ENCODE measurements at places on chromosomes 7 and 10. TPM values are rescaled to one million over a fixed set of nuclear protein-coding genes. Genes with fewer than 3 reads are reported as not detected.

GRCh38 chr10:88059190-88059589, 195.8 kb downstream of the PTEN start:
- DNase-seq = no peak

GRCh38 chr7:50141854-50142253, 48.8 kb upstream of the ZPBP start:
- DNase-seq = no peak

DNA sequence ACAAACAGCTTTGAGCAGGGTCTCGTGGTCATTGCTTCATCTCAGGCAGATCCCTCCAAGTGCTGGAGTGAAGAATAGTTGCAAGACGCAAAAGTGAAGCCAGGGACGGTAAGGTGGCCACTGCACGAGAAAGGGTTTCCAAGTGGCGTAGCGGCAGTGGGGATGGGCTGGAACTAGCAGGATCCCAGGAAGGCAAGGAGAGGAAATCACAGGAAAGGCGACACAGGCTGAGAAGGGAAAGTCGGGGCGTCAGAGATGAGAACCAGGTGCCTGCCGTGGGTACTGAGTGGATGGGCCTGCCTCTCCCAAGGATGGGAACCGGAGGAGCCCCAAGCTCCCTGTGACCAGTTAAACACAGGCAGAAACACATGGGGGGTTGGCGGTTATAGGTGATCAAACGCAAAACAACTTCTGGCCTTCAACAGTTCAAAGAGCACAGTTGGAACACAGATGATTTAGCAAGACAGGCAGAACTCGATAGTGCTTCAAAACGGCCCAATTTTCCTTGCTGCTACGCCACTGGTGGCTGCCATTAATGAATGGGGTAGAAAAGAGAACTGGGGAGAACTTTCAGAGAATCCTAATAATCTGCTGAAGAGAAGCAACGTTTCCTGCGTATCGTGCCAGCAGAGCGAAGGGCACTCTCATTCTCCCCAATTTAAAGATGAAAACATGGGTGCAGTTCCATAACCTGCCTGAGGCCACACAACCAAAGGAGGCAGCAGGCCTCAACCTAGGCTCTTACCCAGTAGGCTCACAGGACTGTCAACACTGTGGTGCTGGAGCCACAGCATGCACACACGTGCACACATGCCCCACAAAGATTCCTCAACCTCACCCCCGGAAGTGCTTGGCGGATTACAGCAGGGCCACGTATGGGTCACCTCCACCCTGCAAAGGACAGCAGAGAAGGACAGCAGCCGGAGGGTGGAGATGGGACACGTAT, 61.9 kb downstream of the MAD1L1 start:
- DNase-seq = no peak

The HOXA4 gene
- total RNA-seq = 0.69 TPM

The ASAH2 gene
- total RNA-seq = 0.49 TPM

The NAT16 gene
- not detected for total RNA-seq

- DNase-seq = no peak
These were observed 22.3 kb downstream of the MDFIC start for GRCh38 chr7:114943953-114944744.

The ZNF273 gene
- total RNA-seq = 10.7 TPM

DNA sequence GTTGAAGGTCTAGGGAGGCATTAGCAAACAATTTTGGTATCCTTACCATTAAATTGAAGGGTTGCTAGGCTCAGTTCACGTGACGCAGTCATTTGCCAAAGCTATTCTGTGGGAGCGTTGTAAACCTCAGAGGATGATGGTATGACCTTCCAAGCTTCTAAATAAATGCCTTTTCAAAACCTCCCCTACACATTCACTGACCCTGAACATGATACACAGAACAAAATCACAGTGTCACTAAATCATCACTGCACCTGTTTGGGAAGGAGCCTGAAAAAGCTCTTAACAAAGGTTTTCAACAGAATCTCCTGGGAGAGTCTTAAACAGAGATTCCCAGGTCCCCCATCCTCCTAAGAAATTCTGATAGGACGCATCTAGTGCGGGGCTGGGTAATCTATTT, 13.2 kb upstream of the CCDC172 start:
- no peak for DNase-seq

DNA sequence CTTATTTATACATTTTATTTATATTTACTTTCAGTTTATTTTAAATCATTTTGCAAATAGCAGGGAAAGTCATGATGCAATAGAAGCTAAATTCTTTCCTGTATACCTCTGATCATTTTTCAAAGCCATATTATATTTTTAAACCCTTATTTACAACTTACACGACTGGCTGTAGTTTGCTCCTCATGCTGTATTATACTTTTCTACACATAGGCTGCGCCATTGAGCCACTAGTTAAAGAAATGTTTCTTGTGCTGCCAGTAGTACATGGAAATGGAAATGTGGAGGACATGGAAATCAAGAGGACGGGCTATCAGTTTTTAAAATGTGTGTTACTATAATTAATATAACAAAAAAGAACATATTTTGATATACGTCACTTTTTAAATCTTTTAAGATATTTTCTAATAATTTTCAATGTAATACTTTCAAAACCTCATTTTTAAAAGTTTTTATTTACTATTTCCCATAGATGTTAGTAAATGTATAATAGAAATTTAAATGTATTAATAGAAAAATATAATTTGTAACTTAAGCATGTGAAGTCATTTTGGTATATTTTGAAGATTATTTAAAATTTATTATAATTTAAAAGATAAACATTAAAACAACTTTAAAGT, 118.5 kb downstream of the VTI1A start:
- peak; percentile 63 for DNase-seq

GRCh38 chr7:521221-522070, 1.8 kb upstream of the PDGFA start:
- no peak for DNase-seq

DNA sequence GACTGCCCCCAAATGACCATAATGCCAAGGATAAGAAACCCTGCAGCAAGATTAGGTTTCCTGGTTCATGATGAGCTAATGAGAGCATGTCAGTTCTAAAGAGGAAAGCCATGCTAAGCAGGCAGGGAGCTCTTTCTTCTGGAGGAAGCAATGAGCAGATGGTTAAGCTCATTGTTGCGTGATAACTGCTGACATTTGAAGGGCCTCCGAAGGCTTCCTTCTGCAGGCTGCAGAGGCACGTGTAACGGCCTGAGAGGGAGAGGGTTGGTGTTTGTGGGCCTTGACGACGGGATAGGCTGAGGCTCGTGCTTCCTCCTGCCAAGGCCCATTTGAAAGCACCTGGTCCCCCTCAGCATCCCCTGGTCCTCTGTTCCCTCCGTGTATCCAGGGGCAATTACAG, 63.5 kb upstream of the BTBD16 start:
- DNase-seq = peak; percentile 24

DNA sequence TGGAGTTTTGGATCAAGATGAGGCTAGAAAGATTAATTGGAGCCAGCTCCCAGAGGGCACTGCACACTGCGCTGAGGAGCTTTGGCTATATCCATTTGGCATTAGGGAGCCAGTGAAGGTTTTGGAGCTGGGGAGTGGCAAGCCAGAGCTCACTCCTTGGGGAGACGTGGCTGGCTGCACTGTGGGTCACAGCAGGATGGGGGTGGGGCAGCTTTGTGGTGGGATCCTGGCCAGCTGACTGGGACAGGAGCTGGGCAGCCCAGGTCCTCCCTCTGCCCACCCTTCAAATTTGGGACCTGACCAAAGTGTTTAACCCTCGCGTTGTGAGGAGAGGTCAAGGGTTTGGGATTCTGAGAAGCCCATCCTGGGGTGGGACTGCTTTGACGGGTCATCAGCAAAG, 5.0 kb downstream of the C10orf105 start:
- no peak for DNase-seq

DNA sequence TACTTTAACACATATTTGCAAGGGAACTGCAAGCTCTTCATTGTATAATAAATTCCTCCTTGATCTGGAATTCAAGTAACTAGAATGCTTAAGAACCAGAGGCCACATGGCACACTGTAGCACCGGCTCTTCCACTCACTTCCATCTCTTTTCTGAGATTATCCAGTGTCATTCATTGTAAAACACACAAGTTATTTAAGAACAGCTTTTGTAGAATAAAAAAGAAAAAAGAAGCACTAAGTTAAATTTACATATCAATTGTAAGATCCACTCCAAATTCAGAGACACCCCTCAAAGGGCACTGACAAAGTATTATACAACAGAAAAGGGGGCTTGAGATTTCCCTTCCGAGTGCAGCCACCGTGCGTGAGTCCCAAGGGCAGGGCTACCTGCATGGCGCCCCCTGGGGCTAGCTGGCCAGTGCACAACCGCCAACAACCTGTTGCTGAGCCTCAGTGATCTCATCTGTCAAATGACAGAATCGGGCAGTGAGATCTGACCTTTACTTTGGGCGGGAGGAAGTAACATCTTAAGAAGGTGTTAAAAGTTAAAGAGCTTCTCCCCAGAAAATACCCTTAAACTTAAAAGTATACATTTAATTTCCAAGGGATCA, 12.5 kb downstream of the GLI3 start:
- DNase-seq = no peak

The FAM131B gene
- 0.59 TPM for total RNA-seq

The COL28A1 gene
- total RNA-seq = 9.0 TPM

DNA sequence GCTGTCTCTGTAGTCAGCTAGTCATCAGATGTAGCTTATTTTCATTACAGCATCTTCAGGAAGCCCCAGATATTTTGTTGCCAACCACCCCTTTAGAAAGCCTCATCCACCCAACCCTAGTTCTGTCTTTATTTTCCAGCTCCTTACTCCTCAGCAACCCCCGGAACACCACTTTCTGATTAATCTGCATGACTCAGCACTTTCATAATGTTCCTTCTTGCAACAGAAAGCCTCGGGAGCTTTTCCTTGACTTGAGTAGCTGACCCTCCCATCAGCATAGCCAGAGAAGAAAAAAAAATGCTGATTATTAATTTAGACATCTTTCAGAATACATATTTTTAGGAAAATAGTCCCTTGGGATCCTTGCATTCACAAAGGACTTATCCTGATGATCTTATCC, 244.0 kb upstream of the CXCL12 start:
- DNase-seq = peak; percentile 12

- no peak for DNase-seq
These were observed 58.6 kb upstream of the KCNIP2 start for GRCh38 chr10:101902032-101902819.

The CARD11 gene
- total RNA-seq = 0.59 TPM

DNA sequence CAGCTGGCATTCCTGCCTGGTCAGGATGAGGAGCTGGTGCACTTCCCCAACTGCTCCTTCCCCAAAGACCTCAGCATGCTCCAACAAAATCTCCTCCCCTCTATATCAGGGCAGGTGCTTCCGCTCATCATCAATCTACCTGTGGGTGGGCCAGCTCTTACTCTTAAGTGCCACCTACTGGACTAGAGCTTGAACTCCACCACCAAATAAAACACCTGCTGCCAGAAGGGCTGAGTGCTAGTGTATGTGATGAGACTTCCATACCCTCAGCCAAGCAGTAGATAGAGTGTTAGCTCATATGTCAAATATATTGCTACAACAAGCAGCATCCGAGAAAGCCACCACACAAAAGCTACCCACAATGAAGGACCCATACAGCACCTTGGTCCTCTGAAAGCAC, 264.3 kb downstream of the RNLS start:
- no peak for DNase-seq

DNA sequence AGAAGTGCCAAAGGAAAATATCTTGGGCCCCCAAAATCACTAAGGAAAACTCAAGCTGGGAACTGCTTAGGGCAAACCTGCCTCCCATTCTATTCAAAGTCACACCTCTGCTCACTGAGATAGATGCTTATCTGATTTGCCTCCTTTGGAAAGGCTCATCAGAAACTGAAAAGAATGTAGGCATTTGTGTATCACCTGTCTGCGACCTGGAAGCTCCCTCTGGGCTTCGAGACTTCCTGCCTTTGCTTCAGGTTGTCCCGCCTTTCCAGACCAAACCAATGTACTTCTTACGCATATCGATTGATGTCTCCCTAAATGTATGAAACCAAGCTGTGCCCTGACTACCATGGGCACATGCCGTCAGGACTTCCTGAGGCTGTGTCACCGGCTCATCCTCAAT, 14.5 kb upstream of the LRRC72 start:
- no peak for DNase-seq

DNA sequence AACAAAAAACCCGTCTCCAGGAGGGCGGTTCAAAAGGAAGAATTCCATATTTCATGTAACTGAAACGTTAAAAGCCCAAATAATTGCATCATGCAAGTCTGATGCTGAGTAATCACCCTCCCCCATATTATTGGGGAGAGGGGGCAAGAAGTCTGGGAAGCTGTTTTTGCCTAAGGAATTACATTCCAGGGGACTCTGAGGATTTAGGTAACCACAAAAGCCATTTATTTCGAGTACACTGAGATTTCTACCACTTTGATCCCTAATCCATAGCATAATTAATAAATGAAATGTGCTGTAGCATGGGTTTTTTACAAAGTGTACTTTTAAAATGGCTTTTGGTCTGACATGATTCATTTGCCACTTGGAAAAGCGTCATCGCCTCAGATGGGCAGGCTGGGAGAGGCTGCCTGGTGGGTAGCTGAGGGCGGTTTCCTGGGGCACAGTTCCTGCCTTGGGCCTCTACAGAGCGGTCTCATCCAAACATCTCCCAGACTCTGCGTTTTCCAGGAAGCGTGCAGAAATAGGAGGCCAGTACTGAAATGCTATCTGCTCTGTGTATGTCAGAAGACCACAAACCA, 106.5 kb downstream of the TCF7L2 start:
- peak; percentile 39 for DNase-seq

GRCh38 chr7:77794000-77794399, 4.2 kb downstream of the TMEM60 start:
- no peak for DNase-seq

The LLCFC1 gene
- total RNA-seq = not detected

- DNase-seq = no peak
These were observed 395.8 kb upstream of the ZMIZ1 start for GRCh38 chr10:78672918-78673317.

DNA sequence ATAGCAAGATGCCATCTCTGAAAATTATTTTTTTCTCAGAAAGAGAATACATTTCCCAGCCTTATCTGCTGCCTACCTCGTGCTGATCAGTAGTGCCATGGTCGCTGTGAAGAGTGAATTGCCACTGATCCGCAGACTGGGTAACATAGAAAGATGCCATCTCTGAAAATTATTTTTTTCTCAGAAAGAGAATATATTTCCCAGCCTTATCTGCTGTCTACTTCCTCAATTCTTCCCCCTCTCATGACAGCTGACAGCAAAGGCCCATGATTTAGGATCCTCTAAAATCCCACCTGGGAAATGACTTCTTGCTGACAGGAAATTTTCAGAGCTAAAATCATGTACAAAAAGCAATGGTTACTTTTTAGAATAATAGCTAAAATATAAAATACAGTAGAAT, 92.5 kb upstream of the AHR start:
- no peak for DNase-seq

The RBM28 gene
- total RNA-seq = 23.2 TPM

The DNAJB9 gene
- 25.9 TPM for total RNA-seq

- DNase-seq = no peak
These were observed 387.2 kb upstream of the PODXL start for GRCh38 chr7:131943646-131944045.

DNA sequence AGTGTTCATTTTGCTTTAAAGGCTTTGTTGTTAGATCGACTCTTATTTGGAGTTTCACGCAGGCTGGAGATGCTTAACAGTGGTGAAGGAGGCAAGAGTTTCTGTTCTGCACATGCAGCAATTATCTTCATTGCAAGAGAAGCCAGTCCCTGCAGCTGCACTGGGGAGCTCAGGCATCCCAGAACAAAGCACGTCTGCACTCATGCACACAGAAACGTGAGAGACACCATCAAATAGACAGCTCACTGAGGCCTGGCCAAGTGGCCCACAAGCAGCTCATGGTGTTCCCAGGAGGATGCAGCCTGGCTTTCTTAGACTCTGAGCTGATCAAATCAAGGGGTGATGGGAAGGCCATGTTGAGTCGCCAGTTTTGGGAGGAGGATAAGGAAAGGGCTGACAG, 246.1 kb downstream of the CREB5 start:
- DNase-seq = peak; percentile 43

The DBF4 gene
- total RNA-seq = 11.4 TPM
